ENCODE measurements at places on chromosomes 1 and 21.

- no peak for DNase-seq
These were observed 380.5 kb upstream of the VAMP3 start for GRCh38 chr1:7390604-7391000.

GRCh38 chr1:62295921-62296491 is 23.2 kb downstream of the KANK4 start:
- DNase-seq: peak; percentile 83

GRCh38 chr21:38936240-38936639 is 130.5 kb downstream of the ETS2 start:
- no peak for DNase-seq

GRCh38 chr1:45148209-45148825 is 58.1 kb downstream of the ZSWIM5 start:
- DNase-seq: no peak
